ENCODE measurements at places on chromosomes 5 and 9.

DNA sequence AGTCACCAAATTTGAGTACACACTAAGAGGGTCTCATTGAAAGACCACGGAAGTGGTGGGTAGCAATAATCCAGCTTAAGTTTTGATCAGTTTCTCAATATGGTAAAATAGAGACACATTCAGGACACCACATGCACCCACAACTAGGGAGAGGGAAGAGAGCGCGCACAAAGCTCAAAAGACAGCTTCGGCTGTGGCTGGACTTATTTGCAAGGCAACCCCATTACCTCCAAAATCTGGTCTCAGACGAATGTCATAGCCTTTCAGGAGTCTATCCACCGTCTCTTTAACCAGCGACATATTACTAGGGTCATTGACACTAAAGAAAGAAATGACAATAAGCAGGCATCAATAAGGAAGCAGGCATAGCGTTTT lies 443 bp downstream of the GABRB2 start:
- no peak for DNase-seq

- DNase-seq: no peak
These were observed 60.4 kb downstream of the FOXI1 start for GRCh38 chr5:170166101-170166500.

DNA sequence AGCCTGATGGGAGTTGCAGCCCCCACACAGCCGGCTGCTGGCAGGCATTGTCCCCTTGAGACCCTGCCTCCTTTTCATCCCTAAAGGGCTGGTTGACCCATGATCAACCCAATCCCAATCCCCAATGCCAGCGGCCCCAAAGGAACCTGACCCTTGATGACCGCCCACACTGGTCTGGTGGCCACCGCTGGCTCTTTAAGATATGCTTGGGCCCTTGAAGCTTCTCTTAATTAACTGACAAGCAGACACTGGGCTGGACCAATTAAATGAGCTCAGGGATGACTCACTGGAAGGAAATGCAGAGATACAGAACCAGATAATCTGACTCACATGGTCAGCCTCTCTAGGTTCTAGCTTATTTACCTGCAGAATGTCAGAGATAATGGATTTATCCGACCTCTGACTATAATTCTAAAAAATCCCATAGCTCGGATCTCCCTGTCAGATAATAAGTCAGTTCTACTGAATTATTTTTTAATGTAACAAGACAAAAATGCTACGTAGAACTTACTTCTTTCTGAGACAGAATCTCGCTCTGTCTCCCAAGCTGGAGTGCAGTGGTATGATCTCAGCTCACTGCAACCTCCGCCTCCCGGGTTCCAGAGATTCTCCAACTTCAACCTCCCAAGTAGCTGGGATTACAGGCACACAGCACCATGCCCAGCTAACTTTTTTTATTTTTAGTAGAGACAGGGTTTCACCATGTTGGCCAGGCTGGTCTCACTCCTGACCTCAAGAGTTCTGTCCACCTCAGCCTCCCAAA lies 11.1 kb upstream of the MLANA start:
- DNase-seq: no peak

DNA sequence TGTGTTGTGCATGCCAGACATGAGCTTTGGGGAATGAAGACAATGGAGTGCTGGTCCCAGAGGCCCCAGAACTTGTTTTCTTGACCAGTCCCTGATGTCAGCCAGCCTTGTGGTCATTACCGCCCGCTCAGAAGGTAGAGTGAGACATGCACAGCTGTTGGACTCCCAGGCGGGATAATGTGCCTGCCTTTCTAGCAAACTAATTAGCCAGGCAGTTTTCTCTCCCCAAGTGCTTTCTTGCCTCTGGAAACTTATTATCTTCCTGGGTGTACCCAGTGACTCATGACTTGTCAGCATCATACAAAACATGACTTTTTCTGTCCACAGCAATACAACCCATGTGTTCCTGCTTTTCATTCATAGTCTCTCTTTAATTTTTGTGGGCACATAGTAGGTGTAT lies 131.1 kb downstream of the RMI1 start:
- no peak for DNase-seq

DNA sequence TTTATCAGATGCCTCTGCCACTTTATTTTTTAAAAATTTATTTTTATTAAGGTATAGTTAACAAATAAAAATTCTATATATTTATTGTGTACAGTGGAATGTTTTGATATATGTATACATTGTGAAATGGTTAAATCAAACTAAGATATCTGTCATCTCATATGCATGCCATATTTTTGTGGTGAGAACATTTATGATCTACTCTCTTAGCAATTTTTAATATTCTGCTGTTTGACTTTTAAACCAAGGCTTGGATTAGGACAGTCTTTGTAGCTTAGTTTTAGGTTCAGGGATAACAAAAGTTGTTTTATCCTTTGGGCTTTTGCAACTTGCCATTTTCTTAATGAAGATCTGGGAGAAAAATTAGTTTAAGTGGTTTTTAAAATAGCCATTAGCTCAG lies 46.0 kb upstream of the CDKN2B start:
- no peak for DNase-seq

DNA sequence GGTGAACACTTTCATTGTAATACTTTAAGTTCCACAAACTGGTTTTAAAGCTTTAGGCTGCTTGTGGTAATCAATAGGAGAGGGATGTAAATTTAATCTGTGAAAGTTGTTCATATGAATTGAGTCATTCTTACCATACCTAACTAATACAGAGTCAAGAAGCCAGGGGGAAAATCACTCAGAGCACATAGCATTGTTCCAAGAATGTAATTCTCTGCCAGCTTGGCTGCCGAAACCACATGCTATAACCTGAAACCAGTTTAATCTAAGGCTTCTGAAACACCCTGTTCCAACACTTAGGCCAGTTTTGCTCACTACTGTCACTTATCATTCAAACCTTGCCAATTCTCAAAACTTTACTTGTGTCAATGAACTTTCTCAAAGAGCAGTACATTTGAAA lies 528.8 kb upstream of the GRAMD2B start:
- DNase-seq: no peak

DNA sequence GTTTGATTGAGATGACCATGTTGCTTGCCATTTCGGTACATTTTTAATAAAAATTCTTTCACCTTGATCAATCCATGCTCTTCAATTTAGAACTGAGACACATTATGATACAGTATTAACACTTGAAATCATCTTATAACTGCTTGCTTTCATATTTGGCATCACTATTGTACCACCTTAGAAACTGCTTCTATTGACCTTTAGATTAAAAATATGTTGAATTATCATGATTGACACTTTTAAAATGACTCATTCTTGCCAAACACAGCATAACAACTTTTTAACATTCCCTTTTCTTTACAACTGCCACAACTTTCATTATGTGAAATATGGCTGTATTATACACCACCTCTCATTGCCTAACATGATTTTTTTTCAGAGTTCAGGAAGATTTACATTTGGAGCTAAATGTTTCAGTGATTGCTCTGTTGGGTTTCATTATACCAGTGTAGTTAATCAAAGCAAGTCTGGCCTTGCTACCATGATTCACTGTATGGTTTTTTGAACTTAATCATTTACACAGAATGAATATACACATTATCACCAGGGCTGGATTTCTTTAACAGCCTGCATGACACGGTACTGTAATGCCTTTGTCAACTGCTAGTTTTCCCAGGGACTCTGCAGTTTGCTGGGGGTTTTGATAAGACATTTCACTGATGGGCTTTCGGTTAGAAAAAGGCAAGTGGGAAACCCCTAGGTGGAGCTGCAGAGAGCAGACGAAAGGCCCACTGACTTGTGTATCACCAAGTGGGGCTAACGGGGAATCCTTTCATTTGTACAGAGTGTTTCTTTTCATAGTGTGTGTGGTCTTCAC lies 93.6 kb upstream of the TLE4 start:
- DNase-seq: peak; percentile 30

DNA sequence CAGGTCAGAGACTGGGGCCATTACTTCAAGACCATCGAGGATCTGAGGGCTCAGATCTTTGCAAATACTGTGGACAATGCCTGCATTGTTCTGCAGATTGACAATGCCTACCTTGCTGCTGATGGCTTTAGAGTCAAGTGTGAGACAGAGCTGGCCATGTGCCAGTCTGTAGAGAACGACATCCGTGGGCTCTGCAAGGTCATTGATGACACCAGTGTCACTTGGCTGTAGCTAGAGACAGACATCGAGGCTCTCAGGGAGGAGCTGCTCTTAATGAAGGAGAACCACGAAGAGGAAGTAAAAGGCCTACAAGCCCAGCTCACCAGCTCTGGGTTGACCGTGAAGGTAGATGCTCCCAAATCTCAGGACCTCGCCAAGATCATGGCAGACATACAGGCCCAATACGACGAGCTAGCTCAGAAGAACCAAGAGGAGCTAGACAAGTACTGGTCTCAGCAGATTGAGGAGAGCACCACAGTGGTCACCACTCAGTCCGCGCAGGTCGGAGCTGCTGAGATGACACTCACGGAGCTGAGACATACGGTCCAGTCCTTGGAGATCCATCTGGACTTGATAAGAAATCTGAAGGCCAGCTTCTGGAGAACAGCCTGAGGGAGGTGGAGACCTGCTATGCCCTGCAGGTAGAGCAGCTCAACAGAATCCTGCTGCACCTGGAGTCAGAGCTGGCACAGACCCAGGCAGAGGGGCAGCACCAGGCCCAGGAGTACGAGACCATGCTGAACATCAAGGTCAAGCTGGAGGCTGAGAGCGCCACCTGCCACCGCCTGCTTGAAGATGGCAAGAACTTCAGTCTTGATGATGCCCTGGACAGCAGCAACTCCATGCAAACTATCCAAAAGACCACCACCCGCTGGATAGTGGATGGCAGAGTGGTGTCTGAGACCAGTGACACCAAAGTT lies 9.3 kb downstream of the NIPBL start:
- no peak for DNase-seq

DNA sequence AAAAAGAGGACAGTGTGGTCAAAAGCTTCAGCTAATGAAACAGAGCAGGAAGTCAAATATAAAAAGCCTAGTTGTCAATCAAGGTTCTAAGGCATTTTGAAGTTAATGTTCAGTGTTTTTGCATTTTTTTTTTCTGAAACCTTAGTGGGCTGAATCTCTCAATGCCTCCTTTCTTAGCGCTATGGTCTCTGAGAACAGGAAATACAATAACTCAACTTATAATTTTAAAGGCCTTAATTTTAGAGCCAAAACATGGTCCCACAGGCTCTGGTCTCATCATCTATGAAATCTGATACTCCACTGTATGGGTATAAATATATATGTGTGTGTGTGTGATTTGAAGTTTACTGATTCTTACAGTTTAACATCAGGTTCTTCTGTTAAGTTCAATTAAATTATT lies 63.3 kb upstream of the DPYSL3 start:
- DNase-seq: no peak

DNA sequence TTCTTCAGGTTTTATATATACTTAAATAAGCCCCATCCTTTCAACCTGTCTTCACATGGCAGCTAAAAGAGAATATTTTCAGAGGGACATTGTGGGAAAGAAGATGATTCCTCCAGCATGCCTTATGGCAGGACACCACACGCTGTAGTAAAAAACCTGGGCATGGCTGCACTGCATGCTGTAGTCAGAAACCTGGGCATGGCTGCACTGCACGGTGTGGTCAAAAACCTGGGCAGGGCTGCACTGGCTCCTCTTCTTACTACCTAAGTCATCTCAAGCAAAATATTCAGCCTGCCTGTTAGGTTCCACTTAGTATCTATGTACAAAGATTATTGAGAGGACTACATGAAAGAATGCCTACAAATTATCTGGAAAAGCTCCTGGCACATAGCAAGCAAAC lies 153.6 kb downstream of the BRINP1 start:
- DNase-seq: no peak

GRCh38 chr5:117454716-117455212 lies 880.1 kb upstream of the SEMA6A start:
- peak; percentile 66 for DNase-seq

DNA sequence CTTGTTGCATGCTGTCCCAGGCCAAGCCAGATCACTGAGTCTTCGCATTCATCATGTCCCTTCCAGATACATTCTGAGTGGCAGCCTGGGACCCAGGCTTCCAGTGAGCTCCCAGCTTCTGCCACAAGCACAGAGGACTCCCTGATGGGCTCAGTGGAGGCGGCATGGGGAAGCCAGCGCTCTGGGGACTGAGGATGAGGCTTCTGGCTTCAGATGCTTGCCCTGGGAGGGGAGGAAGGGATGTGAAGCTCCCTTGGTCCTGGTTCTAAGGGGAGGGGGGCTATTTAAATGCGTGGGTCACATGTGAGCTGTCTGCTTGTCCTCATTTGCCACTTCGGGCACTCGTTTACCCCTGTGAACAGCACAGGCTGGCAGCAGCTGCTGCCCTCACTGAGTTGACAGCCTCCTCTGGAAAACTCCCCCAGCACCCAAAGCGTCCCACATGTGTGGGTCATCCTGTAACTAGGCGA lies 174.0 kb downstream of the NR3C1 start:
- DNase-seq: peak; percentile 24

DNA sequence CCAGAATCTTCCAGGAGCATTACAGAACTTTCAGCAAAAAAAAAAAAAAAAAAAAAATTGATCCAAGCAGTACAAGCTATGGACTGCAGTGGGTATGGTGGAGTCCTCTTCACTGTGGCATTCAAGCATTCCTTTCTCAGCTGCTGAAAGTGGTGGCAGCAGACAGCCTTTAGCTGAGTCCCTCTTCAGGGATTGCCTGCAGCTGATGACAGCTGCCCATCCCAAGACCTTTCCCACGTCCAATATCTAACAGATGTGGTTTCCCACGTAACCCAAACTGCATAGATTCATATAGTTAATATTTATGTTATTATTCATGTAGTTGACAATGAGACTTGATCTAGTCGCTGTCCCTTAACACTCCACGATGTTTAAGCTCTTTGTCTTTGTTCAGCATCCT lies 475.9 kb downstream of the TLE1 start:
- DNase-seq: no peak

GRCh38 chr5:83077662-83078261 lies 415 bp downstream of the XRCC4 start:
- no peak for DNase-seq

DNA sequence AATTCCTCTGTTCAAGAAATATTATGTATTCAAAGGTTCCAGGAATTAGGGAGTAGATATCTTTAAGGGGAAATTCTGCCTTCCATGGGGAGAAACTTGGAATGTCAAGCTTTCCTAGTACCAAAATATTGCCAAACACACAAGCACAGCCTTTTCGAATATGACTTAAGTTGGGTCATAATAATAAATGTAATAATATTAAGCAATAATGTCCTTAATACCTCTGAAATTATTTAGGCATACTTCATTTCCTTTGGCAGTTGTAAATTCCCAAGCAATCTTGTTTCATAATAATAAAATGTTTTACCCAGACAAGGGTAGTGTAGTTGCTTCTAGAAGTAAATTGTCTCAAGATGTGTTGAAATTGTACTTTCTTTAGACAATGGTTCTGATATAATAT lies 630.3 kb upstream of the CDH18 start:
- no peak for DNase-seq

DNA sequence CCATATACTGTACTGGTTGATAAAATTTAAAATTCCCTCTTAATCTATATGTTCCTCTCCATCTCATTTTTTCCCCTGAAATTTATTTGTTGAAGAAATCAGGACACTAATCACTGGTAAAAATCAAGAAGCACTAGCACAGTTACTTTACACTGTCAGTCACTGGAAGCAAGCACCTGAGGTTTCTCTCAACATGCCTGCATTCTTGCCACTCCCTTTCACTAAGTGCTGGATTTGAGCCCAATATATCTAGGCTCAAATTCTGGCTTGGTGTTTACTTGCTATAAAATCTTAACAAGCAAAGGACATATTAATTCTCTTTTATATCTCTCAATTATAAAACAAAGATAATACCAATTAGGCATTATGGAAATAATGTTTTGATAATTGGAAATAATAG lies 58.6 kb downstream of the DIAPH1 start:
- no peak for DNase-seq

Data from activated CD4-positive, alpha-beta memory T cell treated with anti-CD3 and anti-CD28 coated beads for 36 hours (primary cell).